AG04449 (cell line): ENCODE measurements at places on chromosomes 3 and 15.

DNA sequence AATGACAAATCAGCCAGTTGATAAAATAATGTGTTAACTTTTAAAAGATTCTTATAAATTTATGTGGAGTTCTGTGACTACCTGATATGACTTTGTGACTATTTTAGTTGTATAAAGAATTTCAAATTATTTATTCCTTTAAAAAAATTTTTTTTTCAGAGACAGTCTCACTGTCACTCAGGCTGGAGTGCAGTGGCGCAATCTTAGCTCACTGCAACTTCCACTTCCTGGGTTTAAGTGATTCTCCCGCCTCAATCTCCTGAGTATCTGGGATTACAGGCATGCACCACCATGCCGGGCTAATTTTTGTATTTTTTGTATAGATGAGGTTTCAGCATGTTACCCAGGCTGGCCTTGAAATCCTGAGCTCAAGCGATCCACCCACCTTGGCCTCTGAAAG is 48.5 kb downstream of the MBNL1 start:
- DNase-seq, result no peak

GRCh38 chr3:196546537-196546936 is 21.8 kb downstream of the WDR53 start:
- no peak for DNase-seq

DNA sequence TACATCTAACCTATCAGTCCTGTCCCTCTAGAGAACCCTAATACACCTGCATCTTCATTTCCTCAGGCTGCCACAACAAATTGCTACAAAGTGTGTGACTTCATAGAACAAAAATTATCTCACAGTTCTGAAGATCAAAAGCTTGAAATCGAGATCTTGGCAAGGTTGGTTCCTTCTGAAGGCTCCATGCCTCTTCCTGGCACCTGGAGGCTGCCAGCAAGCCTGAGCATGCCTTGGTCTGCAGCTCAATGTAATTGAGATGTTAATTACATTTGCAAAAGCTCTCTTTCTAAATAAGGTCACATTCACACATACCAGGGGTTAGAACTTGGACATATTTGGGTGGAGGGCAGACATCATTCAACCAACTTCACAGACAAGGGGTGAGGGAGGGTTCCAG is 86.4 kb upstream of the ABHD17C start:
- DNase-seq, result no peak

DNA sequence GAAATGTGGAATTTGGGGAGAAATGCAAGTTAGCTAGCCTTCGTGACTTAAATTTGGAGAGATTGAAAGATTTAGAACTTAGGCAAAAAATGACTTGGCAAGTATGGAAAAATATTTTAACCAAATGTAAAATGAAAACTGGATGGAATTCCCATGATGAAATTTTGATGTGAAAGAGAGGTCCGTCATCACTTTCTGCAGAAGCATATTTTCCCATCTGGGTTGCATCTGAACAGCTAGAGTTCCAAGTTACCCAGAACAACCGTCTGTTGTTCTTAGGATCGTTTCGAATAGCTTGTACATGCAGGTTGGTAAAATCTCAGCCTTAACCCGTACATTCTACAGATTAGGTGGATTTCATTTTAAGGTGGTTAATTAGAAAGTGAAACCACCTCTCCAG is 136.3 kb downstream of the GHSR start:
- no peak for DNase-seq

- no peak for DNase-seq
These were observed 68.1 kb upstream of the ATP2C1 start for GRCh38 chr3:130825762-130826299.

GRCh38 chr15:63611177-63611576 is 14.0 kb downstream of the FBXL22 start:
- no peak for DNase-seq
